ENCODE measurements at places on chromosomes 5 and 9.

GRCh38 chr9:74172874-74173273, 324.3 kb upstream of the RORB start:
- no peak for DNase-seq

GRCh38 chr9:33884856-33885701, 68.1 kb downstream of the UBE2R2 start:
- DNase-seq, result no peak

DNA sequence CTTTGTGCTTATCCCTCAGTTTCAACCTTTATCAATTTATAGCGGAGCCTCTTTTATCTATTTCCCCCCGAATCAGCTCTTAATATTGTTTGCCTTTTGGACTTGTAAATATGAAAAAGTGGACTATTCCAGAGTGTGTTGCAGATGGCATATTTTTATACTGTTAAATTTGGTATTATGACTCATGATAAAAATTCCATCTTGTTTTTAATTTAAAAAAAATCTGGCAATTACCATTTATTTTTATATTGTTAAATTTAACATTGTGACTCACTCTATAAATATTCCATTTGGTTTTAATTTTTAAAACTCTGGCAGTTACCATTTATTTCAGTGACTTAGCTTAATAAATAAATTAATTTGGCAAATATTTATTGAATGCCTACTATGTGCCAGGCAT, 37.5 kb downstream of the RBM27 start:
- DNase-seq, result no peak

DNA sequence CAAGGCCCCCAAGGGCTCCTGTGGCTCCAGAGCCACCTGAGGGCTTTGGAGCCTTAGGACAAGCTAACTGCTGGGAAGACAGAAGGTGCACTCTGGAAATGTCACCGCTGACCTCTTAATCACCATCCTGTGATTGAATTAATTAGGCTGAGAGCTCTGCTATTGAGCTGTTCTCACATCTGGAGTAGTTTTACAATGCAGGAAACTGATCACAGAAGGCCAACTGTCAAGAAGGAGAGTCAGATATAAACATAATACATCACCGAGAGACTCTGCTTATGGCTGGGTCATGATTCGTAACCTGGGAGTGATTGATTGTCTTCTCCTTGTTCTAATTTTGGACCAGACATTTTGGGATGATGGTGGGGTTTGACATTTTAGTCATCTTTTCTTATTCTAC, 226.1 kb downstream of the SLIT3 start:
- DNase-seq, result no peak

DNA sequence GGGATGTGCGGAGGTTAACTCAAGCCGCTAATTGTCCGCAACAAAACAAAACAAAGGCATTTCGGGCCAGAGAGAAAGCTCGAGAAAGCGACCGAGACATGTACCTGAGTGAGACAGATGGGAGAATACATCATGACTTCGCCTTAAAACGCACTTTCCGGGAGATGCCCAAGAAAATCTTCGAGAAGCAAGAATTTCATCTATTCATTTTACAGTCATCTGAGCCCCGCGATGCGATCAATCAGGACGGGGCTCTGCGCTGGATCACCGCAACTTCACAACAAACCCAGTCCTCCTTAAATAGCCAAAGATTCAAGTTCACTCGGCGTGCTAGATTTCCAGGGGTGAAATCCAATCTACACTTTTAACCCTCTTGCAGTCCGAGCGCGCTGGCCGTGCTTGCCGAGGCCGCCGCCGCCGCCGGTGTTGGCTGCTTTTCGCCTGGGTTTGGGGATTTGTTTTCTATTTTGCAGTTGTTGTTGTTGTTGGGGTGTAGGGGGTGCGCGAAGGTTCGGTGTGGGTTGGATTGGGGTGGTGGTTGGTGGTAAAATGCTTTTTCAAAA, 482 bp downstream of the NFIB start:
- peak; percentile 47 for DNase-seq

GRCh38 chr5:102654559-102655349, 100.4 kb upstream of the PAM start:
- peak; percentile 29 for DNase-seq

DNA sequence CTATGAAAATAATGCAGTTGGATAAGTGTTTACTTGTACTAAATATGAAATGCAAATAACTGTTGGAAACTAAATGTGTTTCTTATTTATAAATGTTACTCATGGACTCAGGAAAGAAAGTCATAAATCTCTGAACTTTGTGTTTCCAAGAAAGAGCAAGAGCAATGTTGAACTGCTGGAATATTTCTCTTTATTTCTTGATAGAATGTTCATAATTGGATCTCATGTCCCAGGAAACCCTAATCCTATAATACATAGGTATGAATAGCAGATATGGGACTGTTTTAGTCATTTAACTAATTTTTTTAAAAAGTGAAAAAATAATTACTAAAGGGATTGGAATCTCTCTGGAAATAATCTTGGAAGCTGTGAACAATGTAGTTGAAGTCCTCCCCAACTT, 245.0 kb upstream of the ACTBL2 start:
- no peak for DNase-seq

- DNase-seq, result no peak
Observed at GRCh38 chr5:133883916-133884315, 84.5 kb downstream of the C5orf15 start.

GRCh38 chr9:72038408-72038807, 22.0 kb downstream of the C9orf57 start:
- peak; percentile 58 for DNase-seq

DNA sequence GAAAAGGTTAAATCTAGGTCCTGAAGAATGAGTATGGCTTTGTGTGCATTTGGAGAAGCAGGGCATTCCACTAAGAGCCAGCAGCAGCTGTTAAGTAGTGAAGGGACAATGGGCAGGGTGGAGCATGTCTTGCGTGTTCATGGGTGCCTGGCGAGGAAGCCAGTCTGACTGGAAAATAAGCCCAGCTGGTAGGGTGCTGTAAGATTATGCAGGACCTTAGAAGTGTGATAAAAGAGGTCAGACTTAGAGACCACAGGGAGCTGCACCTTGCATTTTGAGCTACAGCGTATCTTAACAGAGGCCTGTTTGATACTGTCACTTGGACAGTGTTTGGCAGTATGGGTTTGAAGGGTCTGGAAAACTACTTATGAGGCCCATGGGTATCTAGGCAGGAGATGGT, 131.7 kb upstream of the ELL2 start:
- no peak for DNase-seq

- no peak for DNase-seq
Observed at GRCh38 chr9:5205071-5205470, 19.6 kb upstream of the INSL6 start.

DNA sequence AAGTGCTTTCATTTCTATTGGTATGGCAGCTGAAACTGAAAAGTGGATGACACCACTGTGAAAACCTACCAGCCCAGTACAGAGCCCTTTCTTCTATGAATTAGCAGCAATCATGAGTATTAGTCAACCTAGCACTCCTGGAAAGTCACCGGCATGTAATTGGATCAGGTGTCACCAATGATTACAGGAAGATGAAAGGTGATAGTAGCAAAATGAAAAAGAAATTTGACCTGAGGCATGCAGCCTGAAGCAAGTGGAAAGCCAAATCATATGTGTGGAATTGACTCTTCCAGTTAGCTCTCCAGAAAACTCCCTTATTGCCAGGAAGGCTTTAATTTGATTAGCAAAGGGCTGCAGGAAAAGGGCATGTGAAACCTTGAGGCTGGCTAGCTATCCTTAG, 81.2 kb upstream of the NAA35 start:
- no peak for DNase-seq

DNA sequence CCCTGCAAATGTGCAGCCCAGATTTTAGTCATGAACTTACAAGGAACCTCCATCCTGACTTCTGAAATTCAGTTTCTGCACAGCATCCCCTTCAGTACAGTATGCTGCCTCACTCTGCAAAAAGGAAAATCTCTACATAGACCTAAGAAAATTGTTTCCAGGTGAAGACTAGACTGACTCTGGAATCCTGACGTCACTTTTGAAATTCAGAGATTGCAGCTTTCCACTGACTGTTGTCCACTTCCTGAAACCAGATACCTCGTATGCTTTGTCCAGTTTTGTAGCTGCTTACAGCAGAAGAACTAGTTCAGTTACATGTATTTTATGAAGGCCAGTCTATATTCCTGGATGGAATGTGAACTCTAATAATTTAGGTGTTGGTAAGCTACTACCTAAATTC, 629.3 kb upstream of the ST8SIA4 start:
- no peak for DNase-seq

DNA sequence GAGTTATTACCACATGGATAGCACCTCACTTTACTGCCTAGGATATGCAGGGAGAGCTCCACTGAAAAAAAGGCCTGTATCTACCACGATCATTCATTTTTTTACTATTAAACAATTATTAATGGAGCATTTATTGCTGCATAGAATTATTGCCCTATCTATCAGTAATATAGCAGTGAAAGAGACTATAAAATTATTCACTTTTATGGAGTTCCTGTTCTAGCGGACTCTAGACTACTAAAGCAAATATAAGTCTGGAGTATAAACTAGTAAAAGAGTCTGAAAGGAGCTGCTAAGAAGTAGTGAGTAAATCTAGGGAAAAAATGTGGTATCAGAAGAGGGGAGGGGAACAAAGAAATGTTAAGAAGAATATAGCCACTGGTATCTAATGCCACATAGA, 150.4 kb upstream of the CYLC2 start:
- no peak for DNase-seq

DNA sequence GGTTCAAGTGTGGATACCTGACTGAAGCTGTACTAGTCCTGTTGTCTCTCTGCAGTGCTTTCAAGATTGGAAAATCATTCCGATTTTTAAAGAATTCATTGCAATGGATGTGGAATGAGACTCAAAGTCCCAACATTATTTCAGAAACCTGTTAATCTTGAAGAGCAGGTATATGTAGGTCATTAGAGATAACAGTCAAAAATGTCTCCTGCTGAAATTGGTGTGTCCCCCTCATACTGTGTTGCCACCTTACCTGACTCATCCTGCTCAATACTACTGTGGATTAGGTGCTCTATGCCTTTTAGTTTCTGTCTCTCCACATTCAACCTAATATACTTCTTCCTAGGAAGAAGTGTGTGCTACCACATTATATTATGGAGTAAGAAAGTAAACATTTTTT, 91.1 kb upstream of the NR3C1 start:
- DNase-seq, result no peak

- no peak for DNase-seq
Observed at GRCh38 chr5:96716716-96717115, 54.5 kb downstream of the CAST start.

- DNase-seq, result no peak
Observed at GRCh38 chr5:5783021-5783420, 360.5 kb downstream of the ICE1 start.

- DNase-seq, result no peak
Observed at GRCh38 chr9:133731876-133732638, 6.1 kb downstream of the SARDH start.

DNA sequence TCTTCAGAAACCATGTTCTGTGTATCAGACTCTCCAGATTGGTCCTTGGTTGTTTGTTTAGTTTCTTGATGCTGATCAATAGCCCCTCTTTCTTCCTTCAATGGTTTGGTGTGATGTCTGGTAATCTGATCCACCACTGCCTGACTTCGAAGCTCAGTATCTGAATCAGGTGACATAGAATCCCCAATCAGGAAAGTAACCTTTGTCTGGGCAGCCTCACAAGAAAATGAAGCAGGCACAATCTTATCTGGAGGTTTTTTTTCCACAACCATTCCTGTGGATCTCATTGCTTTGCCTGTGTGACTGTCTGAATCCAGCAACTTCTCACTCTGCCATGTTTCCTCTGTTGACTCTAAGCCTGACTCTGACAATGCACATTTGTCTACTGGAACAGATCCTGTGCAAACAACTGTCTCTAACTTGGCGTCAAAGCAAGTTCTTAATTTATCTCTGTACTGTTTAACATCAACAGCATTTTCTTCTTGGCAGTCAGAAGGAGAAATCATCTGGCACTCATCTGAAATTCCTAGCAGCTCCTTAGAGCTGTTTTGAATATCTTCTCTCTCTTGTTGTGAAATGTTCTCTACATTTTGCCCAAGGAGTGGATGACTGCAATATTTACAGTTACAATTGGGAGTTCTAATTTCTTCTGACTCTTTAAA, 37.1 kb upstream of the RAPGEF6 start:
- no peak for DNase-seq

GRCh38 chr5:86679529-86679928, 61.8 kb downstream of the COX7C start:
- DNase-seq, result no peak

DNA sequence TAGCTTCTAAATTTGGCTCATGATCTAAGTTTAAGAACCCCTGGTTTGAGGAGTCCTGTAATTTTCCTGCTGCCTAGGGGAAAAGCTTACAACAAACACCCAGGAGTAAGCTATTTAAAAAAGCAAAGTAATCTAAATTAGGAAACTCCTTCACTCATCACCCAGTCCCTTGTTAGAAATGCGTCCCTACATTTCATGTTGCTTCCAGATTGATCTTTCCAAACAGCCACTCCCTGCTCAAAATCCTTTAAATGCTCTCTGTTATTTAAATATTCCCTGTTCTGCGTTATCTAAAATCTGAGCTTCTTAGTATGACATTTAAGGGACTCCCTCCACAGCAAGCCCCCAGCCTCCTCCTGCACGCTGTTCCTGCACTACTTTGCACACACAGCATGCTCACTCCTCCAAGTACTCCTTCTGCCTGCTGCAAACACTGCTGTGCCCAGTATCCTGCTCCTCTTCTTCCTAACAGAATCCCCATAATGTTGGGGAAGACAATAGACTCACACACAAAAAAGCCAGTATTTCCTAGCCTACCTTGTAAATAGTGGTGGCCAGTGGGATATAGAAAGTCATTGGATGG, 123.3 kb upstream of the RASEF start:
- no peak for DNase-seq

DNA sequence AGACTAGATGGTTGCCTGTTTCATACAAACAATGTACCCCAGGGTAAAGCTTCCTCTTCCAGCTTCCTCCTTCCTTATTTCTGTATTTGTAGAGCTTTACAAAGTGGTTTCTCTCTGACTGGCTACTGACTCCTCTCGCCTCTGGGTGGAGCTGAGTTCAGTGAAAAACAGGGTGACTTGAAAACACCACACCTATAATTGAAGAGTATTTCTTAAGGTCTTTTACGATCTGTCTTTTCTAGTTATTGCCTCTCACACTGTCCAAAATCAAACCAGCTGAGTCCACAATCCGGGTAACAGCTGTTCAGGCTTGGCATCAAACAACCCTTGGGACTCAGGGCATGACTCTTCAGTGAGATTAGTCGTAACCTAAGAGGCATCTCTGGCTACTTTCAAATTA, 200.4 kb downstream of the ARRDC3 start:
- DNase-seq, result no peak

DNA sequence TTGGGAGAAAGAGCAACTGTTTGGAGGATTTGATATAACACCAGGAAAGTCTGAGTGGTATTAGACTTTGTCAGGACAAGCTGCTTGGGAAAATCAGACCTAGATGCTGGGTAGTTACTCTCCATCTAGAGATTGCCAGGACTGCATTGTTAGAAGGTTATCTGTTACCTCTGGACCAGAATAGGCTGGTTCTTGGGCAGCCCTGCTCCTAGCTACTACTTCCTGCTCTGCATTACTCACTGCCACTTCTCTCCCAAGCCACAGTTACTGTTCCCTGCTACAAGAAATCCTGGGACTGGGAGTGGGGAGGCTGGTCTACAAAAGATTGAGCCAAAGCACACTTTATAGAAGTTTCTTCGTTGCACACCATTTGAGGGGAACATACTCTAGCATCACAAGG, 95.5 kb upstream of the KCNN2 start:
- DNase-seq, result no peak

- no peak for DNase-seq
Observed at GRCh38 chr5:72436796-72437471, 70.3 kb downstream of the ZNF366 start.
